Suppressor macrophage (primary cell): ENCODE measurements at places on chromosomes 12 and 14.

DNA sequence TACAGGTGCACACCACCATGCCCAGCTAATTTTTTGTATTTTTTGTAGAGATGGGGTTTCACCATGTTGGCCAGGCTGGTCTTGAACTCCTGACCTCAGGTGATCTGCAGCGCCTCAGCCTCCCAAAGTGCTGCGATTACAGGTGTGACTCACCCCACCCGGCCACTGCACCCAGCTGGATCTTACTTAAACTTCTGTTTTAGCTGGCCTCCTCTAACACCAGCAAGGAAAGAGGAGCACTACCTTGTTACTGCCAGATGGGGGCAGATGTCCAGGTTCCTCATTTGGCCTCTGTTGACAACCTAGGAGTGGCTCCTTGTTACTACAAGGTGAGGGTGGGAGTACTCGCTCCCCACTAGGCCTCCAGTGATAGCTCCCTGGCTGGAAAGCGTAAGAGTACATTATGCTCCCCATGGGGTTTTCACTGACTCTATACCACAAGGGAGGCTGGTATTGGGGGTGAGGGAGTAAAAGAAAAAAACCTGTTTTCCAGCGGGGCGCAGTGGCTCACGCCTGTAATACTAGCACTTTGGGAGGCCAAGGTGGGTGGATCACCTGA lies 13.2 kb upstream of the ARF6 start:
- peak; percentile 65 for DNase-seq

DNA sequence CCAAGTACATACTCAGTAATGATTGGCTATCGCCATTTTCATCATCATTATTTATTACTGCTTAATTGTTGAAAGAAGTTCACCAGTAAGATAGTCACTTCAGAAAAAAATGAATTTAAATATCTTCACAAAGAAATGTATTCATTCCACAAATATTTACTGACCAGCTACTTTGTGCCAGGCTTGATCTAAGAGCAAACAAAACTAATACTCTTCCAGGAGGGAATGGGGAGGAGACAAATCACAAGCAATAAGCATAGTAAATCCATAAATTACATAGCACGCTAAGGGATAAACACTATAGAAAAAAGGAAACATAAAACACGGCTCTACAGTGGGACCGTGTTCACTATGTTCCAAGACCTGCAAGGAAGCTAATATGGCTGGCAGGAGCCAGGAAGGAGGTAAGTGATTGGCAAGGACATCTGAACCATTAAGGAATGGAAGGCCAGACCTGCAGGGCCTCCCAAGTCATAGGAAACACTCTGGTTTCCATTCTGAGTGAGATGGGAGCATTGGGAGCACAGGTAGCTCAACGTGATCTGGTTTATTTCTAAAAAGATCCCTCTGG lies 27.5 kb downstream of the ITPR2 start:
- DNase-seq, result no peak

GRCh38 chr14:74558655-74559054 lies 53.4 kb downstream of the LTBP2 start:
- DNase-seq, result no peak

GRCh38 chr12:50955697-50956096 lies 3.4 kb downstream of the HIGD1C start:
- DNase-seq, result no peak

DNA sequence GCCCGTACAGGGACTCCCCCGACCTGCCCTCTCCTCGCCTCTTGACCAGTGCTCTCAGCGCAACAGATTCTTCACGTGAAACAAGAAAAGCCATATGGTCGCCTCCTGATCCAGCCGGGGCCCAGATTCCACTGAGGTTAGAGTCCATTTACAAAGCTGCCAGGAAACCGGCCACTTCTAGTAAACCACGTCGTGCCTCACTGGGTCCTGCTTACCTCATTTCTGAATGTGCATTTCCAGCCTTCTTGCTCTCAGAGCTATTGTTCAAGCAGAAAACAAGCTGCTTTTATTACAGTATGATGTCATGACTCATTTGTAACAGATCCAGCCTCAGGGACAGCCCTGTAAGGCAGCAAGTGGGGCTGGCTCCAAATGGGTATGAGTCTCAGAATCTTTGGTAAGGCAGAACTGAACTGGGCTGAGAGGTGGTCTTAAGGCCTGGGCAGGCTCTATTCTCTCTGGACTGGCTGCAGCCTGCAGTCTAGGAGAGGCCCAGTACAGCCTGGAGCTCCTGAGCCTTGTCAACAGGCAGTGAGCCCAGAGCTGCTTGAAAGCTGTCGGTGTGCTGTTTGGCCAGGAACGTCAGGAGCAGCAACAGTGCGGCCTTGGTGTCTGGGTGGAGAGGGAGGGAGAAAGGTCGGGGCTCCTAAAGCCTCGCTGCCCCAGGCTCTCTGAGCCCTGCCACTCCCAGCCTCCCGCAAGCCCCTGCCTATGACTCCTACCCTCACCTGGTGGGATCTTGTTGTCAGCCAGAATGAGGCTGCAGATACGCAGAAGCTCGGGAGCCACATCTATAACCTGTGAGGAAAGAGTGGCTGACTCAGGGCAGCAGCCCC lies 8.3 kb downstream of the REC8 start:
- DNase-seq, result no peak

GRCh38 chr12:113873740-113874139 lies 92.4 kb downstream of the RBM19 start:
- no peak for DNase-seq

DNA sequence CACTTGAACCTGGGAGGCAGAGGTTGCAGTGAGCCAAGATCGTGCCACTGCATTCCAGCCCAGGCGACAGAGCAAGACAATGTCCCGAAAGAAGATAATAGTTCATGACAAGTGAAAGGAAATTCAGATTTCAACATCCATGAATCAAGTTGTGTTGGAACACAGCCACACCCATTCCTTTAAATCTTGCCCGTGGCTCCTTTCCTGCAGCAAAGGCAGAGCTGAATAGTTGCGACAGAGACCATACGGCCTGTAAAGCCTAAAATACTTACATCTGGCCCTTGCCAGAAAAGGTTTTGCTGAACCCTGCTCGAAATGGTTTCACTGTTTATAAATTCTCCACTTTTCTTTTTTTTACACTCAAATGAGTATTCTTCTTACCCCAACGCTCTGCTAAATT lies 17.7 kb upstream of the ITPK1 start:
- peak; percentile 71 for DNase-seq

GRCh38 chr12:79527473-79527872 lies 163.3 kb downstream of the PAWR start:
- no peak for DNase-seq

- no peak for DNase-seq
Measured at GRCh38 chr14:97726676-97727075, 929.5 kb downstream of the VRK1 start.

DNA sequence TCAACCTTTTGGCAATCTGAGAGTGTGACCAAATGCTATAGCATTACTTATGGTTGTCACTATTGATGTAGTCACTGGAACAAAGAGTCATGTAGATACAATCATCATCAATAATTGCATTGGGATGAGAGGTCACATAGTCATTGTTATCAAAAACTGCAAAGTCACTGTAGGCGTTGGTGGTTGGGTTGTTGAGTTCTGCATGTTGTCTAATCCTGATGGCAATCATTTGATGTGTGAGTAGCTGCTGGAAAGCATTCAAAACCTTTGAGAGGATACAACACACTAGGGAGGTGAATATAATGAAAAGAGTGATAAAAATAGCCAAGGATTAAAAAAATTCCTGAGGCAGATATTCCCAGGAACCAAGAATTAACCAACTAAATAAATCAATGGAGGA lies 214.7 kb upstream of the SYT10 start:
- no peak for DNase-seq

- no peak for DNase-seq
Measured at GRCh38 chr12:32151552-32151951, 44.9 kb downstream of the BICD1 start.

- DNase-seq, result no peak
Measured at GRCh38 chr12:122052285-122052684, 26.3 kb upstream of the MLXIP start.

- DNase-seq, result no peak
Measured at GRCh38 chr14:69676723-69677122, 65.3 kb downstream of the SUSD6 start.
